ENCODE measurements at places on chromosomes 3 and 15.

GRCh38 chr3:112394003-112394640 lies 61.2 kb downstream of the CD200 start:
- peak; percentile 16 for DNase-seq

- DNase-seq = no peak
These were observed 200.8 kb upstream of the TMCO5A start for GRCh38 chr15:37733628-37734027.

GRCh38 chr15:57921371-57921770 lies 144.1 kb downstream of the ALDH1A2 start:
- no peak for DNase-seq

GRCh38 chr3:42666577-42666998 lies 13.1 kb downstream of the ZBTB47 start:
- DNase-seq = peak; percentile 35

GRCh38 chr3:99526921-99527320 lies 111.5 kb upstream of the COL8A1 start:
- DNase-seq = no peak

- DNase-seq = no peak
These were observed 7.8 kb downstream of the FAM240A start for GRCh38 chr3:46619845-46620778.

- peak; percentile 35 for DNase-seq
These were observed 75.1 kb upstream of the VGLL4 start for GRCh38 chr3:11718637-11719405.

All from psoas muscle (tissue), 8 donors.